ENCODE measurements at places on chromosomes 1 and 21.

- no peak for DNase-seq
These were observed 18.1 kb upstream of the PCP4 start for GRCh38 chr21:39849014-39849655.

DNA sequence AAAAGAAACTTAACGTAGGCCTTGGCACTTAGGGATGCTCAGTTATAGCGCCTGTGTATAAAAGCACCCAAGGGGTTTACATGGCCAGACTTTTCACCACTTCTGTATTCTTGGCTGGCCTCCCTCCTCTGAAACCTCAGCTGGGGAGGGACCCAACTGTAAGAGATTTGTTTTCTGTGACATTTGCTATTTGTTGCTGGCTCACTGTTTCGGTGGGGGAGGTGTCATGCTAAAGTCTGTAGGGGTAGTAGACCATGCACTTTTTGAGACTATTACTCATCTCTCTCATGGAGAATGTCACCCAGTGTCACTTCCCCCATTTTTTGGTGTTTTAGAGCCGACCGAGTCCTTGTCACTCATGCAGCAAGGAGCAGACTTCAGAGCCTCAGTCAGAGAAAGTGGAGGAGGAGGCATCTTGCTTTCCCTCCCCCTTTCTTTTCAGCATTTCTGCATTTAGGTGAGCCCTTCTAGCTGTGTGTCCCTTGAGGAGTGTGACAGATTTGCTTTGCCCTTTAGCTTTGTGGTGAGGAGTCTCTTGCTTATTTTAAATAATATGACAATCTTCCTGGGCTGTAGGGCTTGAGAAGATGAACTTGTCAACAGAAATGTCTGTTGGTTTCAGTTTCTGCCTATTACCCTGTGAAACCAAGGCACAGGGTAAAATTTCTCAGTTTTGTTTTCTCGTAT, 160.1 kb downstream of the FASLG start:
- no peak for DNase-seq

GRCh38 chr1:81213279-81213678, 587.5 kb upstream of the ADGRL2 start:
- no peak for DNase-seq

GRCh38 chr1:73803380-73803779, 394.6 kb downstream of the LRRIQ3 start:
- DNase-seq: no peak

DNA sequence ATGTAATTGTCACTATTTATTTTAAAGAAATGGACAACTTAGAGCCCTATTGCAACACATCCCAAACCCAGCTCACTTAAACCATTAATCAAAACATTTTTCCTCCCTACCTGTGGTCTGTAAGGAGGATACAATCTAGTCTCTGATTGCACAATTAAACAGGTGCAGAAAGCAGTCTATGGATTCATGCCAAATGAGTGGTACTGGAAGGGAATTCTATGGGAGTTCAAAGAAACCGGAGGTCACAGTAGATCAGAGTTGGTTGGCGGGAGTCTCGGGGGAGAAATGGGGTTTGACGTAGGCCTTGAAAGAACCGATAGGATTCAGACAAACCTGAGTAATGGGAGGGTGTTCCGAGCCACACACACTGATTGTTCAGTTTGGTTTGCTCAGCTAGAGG, 314.9 kb downstream of the KIF26B start:
- DNase-seq: no peak

DNA sequence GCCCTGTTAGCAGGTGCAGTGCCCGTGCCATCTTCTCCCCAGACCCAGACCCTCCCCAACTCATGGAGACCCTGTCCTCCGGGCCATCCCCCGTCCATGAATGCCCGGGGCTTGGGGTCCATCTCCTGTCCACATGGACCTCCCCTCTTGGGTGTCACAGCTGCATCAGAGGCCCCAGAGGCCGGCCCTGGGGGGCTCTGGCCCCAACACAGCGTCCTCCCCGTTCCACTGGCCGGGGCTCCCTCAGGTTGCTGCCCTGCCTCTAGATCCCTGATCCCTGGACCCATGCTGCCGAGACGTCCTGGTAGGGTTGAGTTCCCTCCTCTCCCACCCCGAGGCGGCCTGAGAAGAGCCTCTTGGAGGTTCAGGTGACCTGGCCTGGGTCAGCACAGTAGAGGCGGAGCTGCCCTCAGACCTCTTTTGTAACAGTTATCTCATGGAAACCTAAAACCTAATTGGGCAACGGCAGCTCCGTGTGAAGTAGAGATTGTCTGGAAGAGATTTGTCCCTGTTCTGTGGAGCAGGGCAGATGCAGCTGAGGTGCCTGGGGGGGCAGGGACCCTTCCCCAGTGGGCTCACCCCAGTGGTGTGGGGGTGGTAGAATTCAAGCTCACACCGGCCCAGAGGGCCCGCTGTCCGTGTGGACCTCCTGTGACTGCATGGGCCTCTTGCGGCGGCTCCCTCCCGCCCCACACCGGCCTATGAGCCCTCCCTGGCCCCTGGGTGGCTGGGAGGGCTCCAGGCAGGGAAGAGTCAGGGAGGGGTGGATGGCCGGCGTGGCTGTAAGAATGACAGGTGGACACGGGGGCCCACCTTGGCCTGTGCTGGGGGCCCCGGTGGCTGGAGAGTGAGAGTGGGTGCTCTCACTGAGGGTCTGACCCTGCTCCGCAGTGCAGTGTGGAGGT, 56.1 kb downstream of the SKI start:
- DNase-seq: no peak

DNA sequence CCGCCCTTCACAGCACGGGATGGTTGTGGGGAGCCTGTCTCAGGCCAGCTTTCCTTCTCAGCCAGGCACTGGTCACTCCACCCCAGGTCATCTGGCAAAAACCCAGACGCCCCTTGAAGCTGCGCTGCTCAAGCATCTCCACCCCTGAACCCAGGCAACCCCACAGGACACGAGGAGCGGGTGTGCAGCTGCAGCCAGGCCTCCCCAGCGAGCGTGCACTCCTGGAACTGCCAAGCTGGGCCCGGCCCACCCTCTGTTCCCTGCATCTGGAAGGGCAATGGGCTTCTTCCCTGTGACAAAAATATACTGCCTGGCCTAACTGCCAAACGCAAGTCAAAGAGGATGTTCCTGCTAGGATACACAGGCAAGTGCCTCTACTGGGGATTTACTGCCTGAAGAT, 39.7 kb downstream of the SLC66A1 start:
- DNase-seq: no peak

- no peak for DNase-seq
These were observed 48.6 kb upstream of the PCBP3 start for GRCh38 chr21:45594721-45595489.

GRCh38 chr1:113252166-113252565, 138.1 kb upstream of the MAGI3 start:
- no peak for DNase-seq

GRCh38 chr1:32870615-32871363, at the start of gene FNDC5:
Gene FNDC5 (minus strand): TSS chr1:32870912.
- no peak for DNase-seq

- DNase-seq: no peak
These were observed 58.2 kb downstream of the WLS start for GRCh38 chr1:68173936-68174737.

DNA sequence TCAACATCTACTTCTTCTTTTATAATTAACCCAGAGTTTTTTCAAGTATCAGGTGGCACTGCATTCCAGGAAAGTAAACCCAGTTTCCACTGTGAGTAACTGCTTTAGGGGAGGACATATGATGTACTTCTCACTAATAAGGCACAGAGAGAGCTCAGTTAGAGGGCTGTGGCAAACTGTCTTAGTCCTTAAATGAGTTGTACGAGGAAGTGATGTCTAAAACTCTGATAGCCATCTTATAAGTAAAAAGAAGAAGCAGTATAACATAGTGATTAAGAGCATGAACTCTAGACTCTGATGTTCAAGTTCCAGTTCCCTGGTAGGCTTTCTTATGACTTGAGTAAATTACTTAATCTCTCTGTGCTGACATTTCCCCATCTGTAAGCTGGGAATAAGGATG, 58.7 kb upstream of the PTGS2 start:
- no peak for DNase-seq

GRCh38 chr1:177648731-177649265, 321.1 kb downstream of the SEC16B start:
- DNase-seq: no peak

DNA sequence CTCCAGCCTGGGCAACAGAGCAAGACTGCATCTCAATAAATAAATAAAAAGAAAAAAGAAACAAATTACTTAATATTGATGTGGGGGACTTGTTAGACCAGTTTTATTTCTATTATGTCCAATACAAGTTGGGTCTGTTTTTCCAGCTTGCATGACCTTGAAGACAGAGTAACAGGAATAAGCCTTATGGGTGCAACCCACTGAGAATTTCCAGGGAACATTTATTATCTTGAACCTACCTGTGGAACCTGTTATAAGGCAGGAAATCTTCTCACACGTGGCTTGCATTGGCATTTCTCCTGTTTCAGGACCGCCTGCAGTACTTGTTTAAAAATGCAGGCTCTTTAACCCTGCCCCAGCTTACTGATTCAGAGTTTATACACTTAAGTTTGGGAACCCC, 64.0 kb downstream of the ZBTB17 start:
- DNase-seq: no peak

- DNase-seq: no peak
These were observed 26.4 kb downstream of the ABCA4 start for GRCh38 chr1:94094469-94095111.

DNA sequence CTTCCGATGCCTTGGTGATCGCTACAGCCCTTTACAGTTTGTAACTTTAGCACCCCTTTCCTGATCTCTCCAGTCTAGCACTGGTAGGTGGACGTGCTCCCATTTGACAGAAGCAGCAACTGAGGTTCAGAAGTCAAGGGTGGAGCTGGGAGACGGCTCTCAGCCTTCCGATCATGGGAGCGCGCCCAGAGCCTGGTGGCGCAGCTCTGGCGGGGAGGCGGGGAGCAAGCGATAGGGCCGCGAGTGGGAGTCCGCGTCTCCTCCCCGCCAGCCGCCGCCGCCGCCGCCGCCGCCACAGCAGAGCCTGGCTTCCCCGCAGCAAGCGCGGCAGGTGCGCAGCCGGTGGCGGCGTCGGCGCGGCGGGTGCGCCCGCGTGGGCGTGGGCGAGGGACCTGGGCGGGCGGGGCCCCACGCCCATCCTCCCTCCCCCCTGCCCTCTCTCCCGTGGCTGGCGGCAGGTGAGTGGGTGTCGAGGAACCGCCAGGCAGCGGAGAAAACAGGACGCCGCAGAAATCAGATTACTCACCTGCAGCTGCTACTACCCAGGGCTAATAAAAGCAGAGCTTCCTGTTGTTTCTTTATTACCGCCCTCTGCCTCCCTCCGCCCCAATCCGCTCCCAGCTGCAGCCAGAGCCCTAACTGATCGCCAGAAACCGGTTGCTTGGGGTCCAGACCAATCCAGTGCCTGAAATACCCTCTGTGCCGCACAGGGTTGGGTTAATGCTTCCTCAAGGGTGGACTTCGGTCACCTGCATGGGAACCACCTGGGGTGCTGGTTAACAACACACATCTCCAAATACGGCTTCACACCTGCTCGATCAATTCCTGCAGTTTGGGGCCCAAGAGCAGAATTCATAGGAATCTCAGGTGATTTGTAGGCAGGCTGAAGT, 60.2 kb upstream of the ID3 start:
- peak; percentile 64 for DNase-seq

GRCh38 chr1:229127301-229127700, 143.6 kb upstream of the RAB4A start:
- DNase-seq: no peak

DNA sequence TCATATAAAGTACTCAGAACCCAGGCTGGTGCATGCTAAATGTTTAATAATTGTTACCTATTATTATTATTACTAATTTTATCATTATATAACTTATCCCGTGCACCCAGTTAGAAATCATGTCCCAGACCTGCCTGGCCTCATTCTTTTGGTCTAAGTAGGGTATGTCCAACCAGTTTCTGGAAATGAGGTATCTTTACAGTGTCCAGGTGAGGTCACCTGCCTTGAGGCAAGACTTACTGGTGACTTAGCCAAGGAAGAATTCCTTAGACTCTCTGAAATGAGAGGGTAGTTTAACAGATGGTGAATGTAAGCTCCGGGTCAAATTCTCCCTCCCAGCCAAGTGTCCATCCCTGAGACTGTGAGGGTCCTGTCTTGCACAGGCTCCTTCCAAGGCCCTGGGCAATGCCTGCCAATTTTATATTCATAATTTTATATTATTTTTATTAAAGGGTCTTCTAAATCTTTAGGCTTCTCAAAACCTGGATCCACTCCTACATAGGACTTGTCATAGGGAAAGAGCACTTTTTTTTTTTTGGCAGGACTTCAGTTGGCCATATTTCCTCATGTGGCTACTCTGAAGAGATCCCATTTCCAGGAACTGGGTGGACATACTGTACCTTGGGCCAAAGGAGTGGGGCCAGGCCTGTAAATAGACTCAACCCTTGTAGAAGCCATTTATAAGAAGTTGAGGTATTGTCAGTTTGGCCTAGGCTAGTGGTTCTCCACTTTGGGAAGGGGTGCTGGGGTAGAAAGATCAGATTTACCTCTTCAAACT, 96.7 kb upstream of the KCNA3 start:
- DNase-seq: no peak

DNA sequence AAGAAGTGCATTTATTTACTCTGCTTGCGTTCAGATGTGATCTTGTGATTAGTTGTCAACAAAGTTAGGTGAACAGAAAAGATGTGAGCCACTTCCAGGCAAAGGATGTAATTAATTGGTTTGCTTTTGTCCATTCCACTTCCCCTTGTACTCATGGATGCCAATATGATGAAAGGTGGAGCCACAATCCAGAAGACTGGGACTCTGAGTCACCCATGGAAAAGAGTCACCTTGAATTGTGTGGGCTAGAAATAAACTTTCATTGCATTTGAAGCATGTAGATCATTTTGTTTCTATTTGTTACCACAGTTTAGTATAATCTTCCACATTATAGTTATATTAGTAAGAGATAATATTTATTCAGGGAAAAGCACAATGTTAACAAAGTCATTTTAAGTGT, 684.2 kb downstream of the LTN1 start:
- no peak for DNase-seq

DNA sequence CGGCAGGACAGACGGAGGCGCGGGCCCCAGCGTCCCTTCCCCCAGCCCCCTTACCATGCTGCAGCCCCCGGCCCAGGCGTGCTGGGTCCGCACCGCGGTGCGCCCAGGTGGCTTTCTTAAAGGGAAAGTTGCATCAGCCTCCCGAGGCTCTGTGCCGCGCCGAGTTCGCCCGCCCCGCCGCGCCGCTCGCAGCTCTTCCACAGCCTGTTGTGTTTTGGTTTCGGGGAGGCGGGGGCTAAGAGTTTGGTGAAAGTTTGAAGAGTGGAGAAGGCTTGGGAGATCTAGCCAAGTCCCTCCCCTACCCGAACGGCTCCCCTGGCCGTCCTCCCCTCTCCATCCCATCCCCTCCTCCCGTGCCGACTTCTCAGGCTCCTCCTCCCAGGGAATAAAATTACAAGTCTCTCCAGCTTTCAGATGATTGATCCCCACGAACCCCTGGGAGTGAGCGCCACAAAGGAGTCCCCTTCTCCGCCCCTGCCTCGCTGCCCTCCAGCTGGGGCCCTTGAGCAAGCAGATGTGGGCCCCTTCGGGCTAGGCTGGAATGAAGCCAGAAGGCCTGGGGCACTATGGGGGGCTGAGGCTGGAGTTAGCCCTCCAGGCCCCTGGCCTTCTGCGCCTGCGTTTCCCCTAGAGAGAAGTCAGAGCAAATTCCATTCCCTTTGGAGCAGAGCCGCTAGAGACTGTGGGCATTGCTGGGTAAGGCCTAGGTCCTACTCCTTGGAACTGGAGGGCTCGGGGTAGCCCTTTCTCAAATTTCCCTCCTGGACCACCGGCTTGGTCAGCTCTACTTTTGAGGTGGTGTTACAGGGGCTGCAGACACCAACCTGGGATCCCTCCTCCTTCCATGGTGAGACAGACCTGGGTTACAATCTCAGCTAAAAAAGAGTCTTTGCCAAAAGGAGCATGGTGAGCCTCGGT, at the start of gene SLC6A9:
Gene SLC6A9 (minus strand): TSS at position 211 of the 918 bp plus-strand sequence. CDS start 7,185 bp downstream, outside the sequence.
- DNase-seq: no peak

Measured in stimulated activated CD8-positive, alpha-beta memory T cell treated with anti-CD3 and anti-CD28 coated beads, Interleukin-7, amount 100 ng/mL, for 1 hour (primary cell).